ENCODE measurements at places on chromosomes 13 and 19.

DNA sequence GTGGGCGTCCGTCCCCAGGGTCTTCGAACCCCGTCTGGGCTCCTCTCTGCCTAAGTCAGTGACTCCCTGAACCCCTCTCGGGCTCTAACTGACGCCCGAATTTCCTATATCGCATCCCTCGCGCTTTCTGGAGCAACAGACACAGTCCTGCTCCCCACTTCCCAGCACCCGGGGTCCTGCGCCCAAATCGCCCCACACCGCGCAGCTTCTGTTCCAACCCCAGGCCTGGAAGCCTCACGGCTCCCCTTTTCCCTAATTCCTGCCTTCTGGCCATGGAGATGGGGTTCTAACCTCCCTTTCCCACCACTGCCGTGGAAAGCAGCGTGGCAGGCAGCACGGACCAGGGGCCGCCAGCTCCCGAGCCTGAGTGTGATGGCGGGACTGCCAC, 1.6 kb upstream of the GRTP1 start:
- no peak for DNase-seq

DNA sequence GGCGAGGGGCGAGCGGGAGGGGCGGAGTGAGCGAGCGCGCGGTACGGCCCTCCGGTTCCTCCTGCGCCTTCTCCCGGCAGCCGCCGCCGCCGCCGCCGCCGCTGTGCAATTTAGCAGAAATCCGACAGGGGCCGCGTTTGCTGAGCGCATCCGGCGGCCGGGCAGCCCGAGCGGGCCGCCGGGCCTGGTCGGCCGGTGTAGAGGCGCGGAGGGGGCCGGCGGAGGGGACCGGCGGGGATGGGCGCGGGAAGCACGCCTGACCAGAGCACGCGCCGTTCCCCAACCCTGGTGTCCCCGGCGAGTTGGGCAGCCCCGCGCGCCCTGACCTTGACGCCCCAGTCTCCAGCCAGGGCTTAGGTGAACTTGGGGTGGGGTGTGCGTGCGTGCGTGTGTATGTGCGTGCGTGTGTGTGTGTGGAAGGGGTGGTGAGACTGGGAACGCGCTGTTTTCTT, 144.5 kb upstream of the ZNF536 start:
- peak; percentile 54 for DNase-seq

DNA sequence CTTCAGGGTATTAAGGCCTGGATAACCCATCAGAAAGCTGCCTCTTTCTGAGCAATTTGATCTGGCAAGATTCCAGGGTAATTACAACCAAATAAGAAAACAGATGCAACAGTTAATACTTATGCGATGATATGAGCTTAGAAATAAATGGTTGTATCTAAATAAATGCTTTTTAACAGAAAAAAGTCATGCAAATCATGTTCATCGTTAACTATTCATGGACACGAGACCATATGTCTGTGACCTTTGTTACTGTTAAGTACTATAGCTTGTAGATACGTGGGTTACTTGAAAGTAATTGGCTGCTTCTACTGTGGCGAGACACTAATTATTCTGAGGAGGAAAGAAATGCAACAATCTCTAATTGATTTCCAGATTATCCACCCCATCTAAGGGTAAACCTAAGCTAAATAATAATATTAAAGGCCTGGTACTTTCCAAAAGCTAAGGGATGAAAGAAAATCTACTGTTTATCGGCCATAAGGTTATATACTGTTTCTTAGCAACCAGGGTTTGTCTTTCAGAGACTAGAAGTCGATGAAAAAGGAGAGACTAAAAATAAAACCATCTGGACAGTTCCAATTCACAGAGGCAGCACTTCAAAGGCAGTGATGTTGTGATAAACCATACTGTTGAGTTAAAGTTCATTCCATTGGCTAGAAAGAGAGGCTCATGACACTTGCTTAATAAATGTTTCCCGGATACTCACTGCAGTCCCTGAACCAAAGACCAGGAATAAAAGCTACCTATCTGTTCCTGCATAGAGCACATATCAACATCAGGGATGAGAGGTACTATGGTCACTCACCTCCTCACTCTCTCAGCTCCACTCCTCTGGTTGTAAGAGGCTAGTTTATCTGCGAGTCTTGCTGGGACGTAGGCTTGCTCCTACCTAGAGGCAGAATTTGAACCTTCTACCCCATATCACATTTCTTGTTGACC, 1.5 kb downstream of the EPSTI1 start:
- DNase-seq: no peak

- DNase-seq: no peak
These were observed 2.4 kb downstream of the NCAN start for GRCh38 chr19:19214159-19214490.

- DNase-seq: no peak
These were observed 50.2 kb upstream of the GTF3A start for GRCh38 chr13:27374126-27374613.

GRCh38 chr19:19873381-19873780, 7.7 kb downstream of the ZNF253 start:
- no peak for DNase-seq

DNA sequence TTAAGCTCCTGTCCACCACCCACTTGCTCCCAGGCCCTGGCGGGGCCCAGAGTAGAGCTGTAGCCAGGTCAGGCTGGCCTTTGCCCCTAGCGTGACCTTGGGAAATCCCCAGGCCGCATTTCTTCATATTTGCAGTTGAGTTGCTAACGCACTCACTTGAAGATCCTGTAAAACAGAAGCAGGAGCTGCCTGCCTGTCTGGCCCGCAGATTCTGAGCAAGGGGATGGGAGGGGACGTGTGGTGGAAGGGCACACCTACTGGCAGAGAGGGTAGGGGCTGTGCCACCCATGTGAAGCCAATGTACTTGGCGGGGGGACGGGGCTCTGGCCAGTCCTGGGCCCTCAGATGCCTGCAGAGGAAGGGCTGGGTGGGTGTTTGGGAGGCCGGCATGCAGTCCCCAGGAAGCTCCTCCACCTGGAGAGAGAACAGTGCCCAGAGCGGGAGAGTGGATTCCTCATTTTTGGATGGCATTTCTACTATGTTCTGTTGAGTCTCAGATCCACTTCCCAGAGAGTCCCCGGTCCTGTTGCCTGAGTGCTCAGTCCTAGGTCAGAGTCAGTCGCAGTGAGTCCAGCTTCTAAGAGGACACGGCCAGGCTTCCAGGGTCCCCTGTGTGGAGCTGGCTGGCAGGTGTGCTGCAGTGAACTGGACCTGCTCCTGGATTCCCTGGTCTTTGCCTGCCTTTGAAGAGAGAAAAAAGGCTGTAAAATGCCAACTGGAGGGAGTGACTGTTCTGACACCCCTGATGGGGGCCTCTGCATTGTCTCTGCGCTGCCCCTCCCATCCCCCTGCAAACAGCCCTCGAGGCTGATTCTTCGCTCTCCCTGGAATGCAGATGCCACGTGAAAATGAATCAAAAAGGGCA, 62.9 kb downstream of the GGACT start:
- no peak for DNase-seq

DNA sequence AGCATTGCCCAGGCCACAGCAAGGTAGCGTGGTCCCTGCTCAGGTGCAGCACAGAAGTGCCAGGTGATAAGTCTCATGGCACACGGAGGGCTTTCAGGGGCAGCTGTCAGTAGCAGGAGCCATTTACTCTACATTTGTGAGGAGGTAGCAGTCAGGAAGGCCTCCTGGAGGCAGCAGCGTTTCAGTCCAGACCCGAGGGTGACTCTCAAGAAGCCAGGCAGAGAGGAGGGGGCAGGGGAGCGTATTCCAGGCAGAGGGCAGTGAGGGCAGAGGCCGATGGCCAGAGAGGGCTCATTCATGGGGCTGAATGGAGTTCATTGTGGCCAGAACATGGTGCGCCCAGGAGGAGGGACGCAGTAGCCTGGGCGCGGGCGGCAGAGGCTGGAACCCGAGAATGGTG, 8.9 kb downstream of the PIAS4 start:
- DNase-seq: no peak

DNA sequence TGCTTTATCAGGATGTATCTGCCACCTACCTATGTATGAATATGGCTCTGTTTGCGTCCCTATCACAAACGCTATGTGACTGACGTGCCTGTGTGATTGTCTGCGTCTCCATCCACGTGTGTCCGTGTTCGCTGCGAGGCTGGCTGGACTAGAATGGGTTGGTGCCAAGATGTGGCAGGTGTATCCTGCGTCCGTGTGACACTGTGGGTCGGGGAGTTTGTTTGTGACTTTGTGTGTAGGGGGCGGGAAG, 6.7 kb upstream of the HOOK2 start:
- DNase-seq: no peak

- no peak for DNase-seq
These were observed 43.3 kb downstream of the EPS15L1 start for GRCh38 chr19:16428372-16429036.

All from fibroblast of skin of left quadriceps (primary cell).